ENCODE measurements at places on chromosomes 2 and 18. TPM values are rescaled to one million over a fixed set of nuclear protein-coding genes. Genes with fewer than 3 reads are reported as not detected.

The FBLN7 gene
- total RNA-seq = 2.2 TPM

The SCYGR4 gene
- not detected for total RNA-seq

The SKA1 gene
- total RNA-seq = 11.6 TPM

The RFTN2 gene
- total RNA-seq = 0.07 TPM

The DIS3L2 gene
- 24.5 TPM for total RNA-seq

The DNAJC5G gene
- not detected for total RNA-seq

The POTEC gene
- total RNA-seq = not detected

The NPHP1 gene
- total RNA-seq = 1.3 TPM

DNA sequence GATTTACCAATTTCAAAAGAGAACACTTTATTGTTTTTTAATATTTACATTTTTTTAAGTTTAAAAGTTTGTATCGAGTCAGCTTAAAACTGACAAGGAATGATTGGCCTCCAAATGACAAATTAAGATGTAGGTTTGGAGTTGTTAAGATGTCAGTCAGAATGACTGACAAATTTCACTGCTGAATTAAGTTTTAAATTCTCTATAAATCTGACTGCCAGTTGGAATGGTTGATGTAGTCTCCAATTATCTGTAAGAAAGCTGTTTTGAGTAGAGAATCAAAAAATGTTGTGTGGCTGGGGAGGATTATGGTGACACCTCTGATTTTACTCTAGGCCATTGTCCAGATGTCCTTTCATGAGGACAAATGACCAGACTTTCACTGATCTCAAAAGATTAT, 165.3 kb upstream of the CDH20 start:
- no peak for DNase-seq
- H3K4me3 ChIP-seq = no peak overlapping the region
- no peaks in the 10 kb centered on the region for H3K36me3 ChIP-seq
- no peaks in the 10 kb centered on the region for H3K4me1 ChIP-seq

DNA sequence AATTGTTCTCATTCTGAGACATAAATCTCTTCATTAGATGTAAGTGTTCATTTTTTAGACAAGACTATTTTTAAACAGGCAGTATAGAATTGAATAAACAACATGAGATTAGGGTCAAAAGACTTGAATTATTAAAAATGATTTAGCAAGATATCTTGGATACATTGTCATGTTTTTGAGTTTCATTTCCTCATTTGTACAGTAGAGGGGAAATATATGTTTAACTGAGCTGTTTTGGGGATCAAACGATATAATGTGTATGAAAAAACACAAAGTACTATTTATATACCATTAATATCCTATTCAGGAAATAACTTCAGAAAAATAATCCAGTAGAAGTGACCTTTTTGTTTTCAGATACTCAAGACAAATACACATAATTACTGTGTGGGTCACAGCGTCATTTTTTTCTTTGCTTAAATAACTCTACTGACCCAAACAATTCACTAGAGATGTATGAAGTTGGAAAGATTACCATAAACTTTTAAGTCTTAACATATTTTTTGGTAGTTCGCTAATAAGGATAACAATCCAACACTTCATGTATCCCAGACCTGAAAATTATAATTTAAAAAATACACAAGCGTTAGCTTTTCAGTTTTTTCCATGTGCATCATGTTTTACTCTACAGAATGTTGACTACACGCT, 896 bp upstream of the ASXL3 start:
- no peak overlapping the region for H3K27ac ChIP-seq
- H3K4me1 ChIP-seq = no peaks in the 10 kb centered on the region
- no peaks in the 10 kb centered on the region for H3K36me3 ChIP-seq
- no peak overlapping the region for H3K4me3 ChIP-seq
- no peak for DNase-seq

GRCh38 chr2:231093933-231094332, 30.9 kb downstream of the HTR2B start:
- no peak for DNase-seq
- no peak overlapping the region for H3K4me3 ChIP-seq
- H3K27ac ChIP-seq = no peak overlapping the region
- peaks cover 59% of the 10 kb centered on the region for H3K36me3 ChIP-seq
- H3K27me3 ChIP-seq = no peaks in the 10 kb centered on the region

DNA sequence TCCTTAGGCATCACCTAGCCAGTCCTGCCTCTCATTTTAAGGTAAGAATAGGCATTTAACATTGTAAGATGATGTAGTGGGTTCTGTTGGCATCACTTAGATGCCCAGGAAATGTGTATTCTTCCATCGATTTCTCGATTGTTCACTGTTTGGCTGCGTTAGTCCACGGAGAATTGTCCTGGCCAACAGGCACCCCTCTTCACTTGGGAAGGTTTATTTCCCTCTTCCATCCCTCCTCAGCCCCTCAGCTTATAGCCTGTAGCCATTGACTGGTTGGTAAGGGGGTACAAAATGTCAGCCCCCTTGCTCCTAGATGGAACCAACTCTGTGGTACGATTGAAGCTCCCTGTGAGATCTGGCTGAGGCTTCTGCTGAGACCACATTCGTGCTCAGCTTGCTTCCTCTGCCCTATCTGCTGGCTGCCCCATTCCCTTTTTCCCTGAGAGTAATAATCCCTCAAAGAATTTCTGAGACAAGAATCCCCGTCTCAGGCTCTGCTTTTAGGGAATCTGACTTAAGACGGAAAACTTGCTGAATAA, 43.4 kb downstream of the PLEKHA3 start:
- H3K27me3 ChIP-seq = no peaks in the 10 kb centered on the region
- H3K4me3 ChIP-seq = peak overlapping the region; percentile 69
- no peaks in the 10 kb centered on the region for H3K4me1 ChIP-seq

DNA sequence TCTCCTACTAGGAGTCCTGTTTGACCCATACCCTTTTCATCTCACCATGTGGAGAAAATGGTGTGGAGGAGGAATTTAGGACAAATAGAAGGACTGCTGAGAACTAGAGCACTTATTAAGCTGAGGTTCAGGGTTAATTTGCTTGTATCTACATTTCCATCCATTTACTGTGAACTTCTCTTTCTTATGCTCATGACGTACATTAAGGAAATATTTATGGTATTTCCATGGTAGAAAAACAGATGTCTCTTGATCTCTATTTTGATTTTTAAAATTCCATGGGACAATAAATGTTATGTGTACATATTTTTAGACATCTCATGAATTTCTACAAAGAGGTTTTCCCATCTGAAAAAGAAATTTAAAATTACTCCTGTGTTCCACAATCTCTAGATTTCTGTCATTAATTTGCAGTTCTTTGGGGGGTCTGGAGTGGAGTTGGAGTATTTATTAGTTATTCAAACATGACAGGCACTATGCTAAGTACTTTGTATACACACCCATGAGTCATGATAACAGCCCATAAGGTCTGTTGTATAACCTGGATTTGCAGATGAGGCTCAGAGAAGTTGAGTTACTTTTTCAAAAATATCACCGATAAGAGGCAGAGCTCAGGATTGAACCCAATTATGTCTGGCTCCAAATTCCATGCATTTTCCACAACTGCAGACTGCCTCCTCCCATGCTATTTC, 112.6 kb downstream of the COPS8 start:
- no peak overlapping the region for H3K4me3 ChIP-seq
- no peaks in the 10 kb centered on the region for H3K27me3 ChIP-seq
- peaks cover 59% of the 10 kb centered on the region for H3K4me1 ChIP-seq
- H3K27ac ChIP-seq = no peak overlapping the region
- DNase-seq = peak; percentile 51

DNA sequence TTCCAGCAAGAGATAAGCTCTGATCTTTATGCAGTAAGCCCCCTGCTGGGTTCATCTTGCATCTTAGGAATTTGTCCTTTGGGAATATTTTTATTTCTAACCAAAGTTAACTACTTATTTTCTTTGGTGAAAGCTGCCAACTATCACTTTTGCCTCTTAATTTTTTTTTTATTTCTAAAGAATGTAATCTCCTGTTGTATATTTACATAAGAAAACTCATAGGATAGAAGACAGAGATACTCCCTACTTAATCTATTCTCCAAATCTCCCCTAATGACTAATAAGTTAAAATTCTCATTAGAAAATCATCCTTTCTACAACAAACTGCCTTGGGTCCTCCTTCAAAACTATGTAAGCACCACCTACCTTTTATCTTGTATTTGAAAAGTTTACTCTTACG, 612.2 kb upstream of the SLC39A10 start:
- H3K4me1 ChIP-seq = peaks cover 8% of the 10 kb centered on the region
- no peak overlapping the region for H3K4me3 ChIP-seq
- no peaks in the 10 kb centered on the region for H3K27me3 ChIP-seq

DNA sequence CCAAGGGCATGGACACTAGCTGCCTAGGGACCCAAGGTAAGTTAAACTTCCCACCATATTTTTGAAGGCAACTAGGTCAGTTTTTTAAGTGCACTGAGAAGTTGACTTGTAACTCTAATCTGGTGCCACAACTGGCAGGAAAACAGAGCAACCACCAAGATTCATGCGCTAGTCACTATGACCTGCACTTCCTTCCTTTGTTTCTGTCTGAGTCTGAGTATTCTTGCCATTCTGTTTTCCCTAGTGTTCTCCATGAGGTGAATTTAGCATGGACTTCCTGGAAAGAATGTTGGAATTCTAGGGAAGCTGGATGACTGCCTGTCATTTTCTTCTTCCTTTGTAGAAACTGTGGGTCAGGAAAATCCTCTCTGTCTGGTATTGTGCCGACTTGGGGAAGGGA, 249.0 kb downstream of the GALNT13 start:
- no peaks in the 10 kb centered on the region for H3K36me3 ChIP-seq
- H3K27ac ChIP-seq = no peak overlapping the region
- H3K4me3 ChIP-seq = no peak overlapping the region
- no peaks in the 10 kb centered on the region for H3K27me3 ChIP-seq

DNA sequence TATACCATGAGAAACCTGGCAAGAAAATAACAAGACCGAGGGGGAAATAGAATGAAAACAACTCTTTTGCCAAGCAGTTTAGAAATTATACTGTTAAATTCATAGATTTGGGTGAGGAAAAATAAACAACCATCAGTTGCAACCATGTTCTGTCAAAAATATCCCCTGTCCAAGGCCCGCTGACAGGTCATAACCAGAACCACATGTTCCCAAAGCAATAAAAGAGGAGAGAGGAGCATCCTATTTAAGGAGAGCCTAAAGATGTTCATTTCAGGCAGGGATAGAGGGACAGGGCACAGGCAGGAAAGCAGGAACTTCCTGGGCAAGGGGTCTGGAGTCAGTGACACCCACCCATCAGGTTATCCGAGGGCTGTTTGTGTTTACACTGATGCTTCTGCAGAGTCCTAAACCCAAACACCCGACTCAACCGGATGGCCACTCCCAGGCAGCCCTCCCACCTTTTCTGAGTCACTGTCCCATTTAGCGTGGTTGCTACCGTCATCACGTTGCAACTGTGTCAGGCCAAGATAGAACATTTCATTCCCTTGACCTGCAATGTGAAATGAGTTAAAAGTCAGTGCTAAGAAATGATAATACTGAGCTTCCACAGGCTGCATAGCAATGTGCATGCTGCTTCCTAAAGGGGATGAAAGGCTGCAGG, 468.3 kb upstream of the RAB12 start:
- no peaks in the 10 kb centered on the region for H3K27me3 ChIP-seq
- H3K4me1 ChIP-seq = peaks cover 9% of the 10 kb centered on the region
- H3K36me3 ChIP-seq = no peaks in the 10 kb centered on the region
- DNase-seq = peak; percentile 59
- no peak overlapping the region for H3K4me3 ChIP-seq

DNA sequence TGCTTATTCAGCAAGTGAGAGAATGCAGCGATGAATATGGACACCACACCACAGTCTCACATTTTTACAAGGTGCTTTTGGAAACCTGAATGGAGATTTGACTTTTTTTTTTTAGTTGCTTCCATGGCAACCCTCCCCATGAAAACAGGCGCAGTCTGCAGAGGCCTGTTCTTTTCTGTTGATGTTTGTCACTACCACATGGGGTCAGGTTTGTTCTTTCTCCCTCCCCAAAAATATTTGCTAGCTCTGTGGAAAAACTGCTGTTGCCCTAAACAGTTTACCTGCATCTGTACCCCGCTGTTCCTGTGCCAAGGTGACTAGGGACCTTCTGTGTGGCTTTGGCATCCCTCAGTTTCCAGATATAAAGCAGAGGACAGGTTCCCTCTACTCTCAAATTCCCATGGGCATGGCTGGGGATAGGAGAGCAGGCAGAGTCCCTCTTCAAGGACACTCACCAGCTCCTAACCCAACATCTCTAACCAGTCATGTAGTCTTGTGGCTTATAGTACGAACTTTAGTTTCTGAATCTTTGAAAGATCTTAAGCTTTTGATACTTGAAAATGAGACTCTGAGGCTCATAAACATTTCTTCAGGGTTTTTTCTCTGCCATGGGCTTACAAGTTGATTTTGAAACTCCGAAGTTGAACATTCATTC, 14.7 kb upstream of the MAPRE2 start:
- H3K27ac ChIP-seq = no peak overlapping the region
- no peaks in the 10 kb centered on the region for H3K27me3 ChIP-seq
- H3K4me3 ChIP-seq = no peak overlapping the region
- DNase-seq = no peak
- no peaks in the 10 kb centered on the region for H3K36me3 ChIP-seq

DNA sequence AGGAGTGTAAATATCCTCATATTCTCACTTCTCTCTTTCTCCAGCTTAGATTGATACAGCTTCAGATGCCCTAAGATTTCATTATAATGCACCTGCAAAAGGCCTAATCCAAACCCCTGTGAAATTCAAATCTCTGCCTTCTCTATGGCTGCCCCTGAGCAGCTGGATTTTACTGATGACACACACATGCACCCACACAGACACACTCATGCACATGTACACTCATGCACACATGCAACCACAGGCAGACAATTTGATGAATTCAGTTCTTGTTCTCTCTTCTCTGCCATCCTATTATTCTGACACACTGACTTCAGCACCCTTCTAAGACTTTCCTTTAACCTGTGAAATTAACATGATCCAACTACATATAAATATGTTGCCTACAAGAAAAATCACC, 563.2 kb downstream of the RNF144A start:
- H3K27ac ChIP-seq = no peak overlapping the region
- no peak overlapping the region for H3K4me3 ChIP-seq
- H3K4me1 ChIP-seq = no peaks in the 10 kb centered on the region
- H3K36me3 ChIP-seq = no peaks in the 10 kb centered on the region
- no peaks in the 10 kb centered on the region for H3K27me3 ChIP-seq
- DNase-seq = no peak

- no peak for DNase-seq
- H3K27ac ChIP-seq = peak overlapping the region; percentile 86
- no peaks in the 10 kb centered on the region for H3K36me3 ChIP-seq
- no peaks in the 10 kb centered on the region for H3K27me3 ChIP-seq
- H3K4me3 ChIP-seq = no peak overlapping the region
- H3K4me1 ChIP-seq = peaks cover 29% of the 10 kb centered on the region
These were observed 50.4 kb upstream of the AFF3 start for GRCh38 chr2:100192825-100193224.

GRCh38 chr2:121521359-121521758, 9.3 kb upstream of the RNU4ATAC start:
- H3K27me3 ChIP-seq = no peaks in the 10 kb centered on the region
- no peak overlapping the region for H3K4me3 ChIP-seq
- no peak overlapping the region for H3K27ac ChIP-seq
- H3K4me1 ChIP-seq = no peaks in the 10 kb centered on the region
- peaks cover 3% of the 10 kb centered on the region for H3K36me3 ChIP-seq
- DNase-seq = no peak
